ENCODE measurements at places on chromosomes 16 and 17. TPM values are rescaled to one million over a fixed set of nuclear protein-coding genes. Genes with fewer than 3 reads are reported as not detected.

DNA sequence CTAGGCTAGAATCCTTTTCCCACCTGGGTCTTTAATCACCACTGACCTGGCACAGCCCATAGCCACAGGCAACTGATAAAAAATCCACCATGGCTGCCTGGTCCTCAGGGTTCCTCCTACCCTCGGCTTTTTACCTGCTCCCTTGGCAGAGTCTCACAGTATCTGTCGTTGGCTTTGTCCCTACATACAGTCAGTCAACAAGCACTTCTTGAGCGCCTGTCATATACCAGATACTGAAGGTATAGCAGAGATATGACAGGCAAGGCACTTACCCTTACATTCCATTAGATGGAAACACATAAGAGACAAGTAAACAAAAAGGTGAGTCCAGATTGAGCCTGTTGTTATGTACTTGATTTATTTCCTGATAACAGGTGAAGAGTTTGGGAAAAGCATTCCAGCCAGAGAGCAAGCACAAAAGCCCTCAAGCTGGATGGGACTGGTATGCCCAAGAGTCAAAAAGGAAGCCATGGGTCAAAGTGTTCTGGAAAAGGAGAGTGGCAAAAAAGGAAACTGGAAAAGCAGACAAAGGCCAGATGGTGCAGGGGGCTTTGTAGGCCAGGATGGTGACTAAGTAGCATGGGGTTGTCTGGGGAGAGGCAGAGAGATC is 247.0 kb downstream of the CHD9NB start:
- no peak for DNase-seq

GRCh38 chr17:74304184-74304583 is 21.8 kb upstream of the KIF19 start:
- no peak for DNase-seq

GRCh38 chr16:72876221-72876620 is 171.7 kb downstream of the ZFHX3 start:
- no peak for DNase-seq

GRCh38 chr17:18146259-18146658 is 37.4 kb upstream of the ALKBH5 start:
- DNase-seq = no peak

DNA sequence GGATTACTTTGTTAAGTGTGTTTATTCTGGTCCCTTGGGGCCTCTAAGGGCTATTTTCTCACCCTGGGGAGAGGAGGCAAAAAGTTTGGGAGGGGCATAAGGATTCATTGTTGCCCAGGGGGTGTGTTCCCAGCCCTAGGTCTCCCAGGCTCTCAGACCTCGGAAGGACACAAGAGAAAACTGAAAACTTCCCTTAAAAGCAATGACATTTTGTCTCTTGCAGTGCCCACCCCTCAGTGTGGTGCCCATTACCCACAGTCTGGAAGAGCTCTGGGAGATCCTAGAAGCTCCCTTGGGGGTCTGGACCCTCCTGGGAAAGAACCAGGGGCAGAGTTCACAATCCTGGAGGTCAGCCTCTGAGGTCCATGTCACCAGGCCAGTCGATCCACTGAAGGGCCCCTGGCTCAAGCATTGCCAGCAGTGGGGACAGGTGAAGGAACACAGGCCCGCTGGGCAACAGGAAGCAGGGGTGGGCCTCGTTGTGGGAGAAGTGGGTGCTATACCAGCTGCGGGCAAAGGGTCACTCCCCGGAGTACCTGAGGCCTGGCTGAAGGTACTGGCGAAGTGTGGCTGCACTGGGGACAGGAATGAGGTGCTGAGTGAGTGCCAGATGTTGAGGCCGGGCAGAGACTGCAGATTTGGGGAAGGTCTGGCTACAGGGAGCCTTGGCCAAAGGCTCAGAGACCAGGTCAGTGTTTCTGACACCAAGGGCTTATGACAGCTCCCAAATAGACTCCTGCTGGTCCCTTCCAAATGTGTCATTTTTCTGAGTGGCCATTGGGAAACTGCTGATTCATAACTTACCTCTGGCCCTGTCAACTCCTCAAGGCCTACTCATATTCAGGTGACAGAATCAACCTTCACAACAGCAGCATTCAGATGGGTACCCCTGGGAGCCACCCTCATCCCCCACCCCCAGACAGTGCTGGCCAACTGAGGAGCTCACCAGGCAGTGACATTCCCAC is 4.6 kb upstream of the ZNF747 start:
- no peak for DNase-seq

DNA sequence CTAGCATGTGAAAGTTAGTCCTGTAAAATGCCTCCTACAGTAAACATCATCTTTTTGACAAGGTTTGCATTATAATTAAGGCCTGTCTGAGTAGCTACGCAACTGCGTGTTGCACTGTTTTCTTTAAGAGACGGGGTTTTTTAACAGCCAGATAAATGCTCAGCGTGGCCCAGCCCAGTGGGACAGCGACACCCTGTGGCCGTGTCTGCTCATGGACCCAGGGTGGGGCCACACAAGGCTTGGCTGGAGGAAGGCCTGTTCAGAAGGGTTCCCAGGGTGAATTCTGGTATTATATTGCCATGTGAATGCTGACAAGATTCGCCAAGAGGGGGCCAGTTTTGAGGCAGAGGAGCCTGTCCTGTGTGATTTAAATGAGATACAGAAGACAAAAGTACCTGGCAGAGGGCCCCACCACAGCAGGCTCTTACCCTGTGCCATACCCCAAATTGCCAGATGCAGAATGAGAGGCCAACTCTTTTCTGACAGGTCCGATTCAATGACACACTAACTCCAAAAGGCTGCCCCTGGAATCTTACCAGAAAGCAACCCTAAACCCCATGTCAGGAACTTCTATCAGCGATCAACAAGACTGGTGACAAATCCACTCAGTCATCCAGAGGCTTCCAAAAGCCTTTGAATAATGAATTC is 65.9 kb upstream of the IRX6 start:
- DNase-seq = peak; percentile 76

- DNase-seq = no peak
These were observed 13.5 kb upstream of the SMIM5 start for GRCh38 chr17:75619506-75620431.

DNA sequence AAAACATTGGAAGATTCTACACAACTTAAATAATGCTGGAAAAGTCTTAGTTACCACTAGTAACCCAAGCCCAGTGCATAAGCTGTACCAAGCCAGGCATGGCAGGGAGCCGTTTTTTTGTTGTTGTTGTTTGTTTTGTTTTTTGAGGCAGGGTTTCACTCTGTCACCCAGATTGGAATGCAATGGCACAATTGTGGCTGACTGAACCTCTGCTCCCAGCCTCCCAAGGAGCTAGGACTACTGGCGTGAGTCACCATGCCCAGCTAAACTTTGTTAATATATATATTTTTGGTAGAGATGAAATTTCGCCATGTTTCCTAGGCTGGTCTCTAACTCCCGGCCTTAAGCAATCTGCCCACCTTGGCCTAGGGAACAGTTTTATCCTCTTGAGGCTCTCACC is 564 bp upstream of the TMIGD1 start:
- DNase-seq = no peak

GRCh38 chr17:8152112-8152775 is at the start of gene PER1:
Gene PER1, minus strand, starts transcription at chr17:8152404. Its CDS starts 1,698 bp downstream, at chr17:8150706.
- peak; percentile 96 for DNase-seq

GRCh38 chr17:82780971-82781893 is 29.4 kb downstream of the TBCD start:
- no peak for DNase-seq

GRCh38 chr16:66425651-66426050 is 1.4 kb upstream of the BEAN1 start:
- DNase-seq = no peak

DNA sequence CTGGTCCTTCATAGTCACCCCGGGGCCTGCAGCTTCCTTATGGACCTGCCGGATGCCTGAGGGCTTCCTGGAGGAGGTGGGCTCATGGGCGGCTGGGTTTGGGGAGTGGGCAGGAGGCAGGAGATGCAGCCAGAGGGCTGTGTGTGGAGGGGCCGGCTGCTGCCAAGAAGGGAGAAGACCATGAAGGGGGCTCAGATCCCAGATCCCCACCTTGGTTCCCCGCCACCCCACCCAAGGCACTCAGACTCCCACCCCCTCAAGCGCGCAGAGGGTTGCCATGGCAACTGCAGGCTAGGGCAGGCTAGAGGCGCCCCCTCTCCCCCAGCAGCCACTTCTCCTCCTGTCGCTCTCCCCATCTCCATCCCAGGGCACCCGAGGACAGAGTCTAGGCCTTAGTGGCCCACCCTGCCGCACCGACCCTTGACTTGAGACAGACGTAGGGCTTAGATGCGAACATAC is 104.5 kb downstream of the CRLF3 start:
- DNase-seq = peak; percentile 51

GRCh38 chr17:46874906-46875305 is 23.5 kb downstream of the WNT9B start:
- no peak for DNase-seq

- no peak for DNase-seq
These were observed 19.1 kb upstream of the ALDH3A2 start for GRCh38 chr17:19629449-19629848.

- DNase-seq = no peak
These were observed 54.3 kb upstream of the CNTNAP4 start for GRCh38 chr16:76222853-76223252.

GRCh38 chr17:27651411-27652345 is 20.7 kb downstream of the LGALS9 start:
- peak; percentile 88 for DNase-seq

DNA sequence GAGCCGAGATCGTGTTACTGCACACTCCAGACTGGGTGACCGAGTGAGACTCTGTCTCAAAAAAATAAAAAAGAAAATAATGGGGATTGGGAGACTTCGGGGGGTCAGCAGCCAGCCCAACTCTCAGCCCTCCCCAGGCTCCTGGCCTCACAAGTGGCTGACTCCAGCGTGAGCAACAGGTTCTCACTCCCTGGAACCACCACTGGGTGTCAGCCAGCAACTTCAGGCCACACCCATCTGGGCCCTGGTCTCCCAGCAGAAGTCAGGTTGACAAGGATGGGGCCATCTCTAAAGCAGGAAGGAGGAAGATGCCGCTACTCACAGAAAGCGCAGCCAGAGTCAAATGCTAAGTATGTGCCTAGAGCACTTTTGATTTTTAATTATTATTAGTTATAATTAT is 139.4 kb downstream of the C16orf78 start:
- peak; percentile 41 for DNase-seq

- DNase-seq = no peak
These were observed 114.3 kb downstream of the MGAT5B start for GRCh38 chr17:76982408-76983074.

DNA sequence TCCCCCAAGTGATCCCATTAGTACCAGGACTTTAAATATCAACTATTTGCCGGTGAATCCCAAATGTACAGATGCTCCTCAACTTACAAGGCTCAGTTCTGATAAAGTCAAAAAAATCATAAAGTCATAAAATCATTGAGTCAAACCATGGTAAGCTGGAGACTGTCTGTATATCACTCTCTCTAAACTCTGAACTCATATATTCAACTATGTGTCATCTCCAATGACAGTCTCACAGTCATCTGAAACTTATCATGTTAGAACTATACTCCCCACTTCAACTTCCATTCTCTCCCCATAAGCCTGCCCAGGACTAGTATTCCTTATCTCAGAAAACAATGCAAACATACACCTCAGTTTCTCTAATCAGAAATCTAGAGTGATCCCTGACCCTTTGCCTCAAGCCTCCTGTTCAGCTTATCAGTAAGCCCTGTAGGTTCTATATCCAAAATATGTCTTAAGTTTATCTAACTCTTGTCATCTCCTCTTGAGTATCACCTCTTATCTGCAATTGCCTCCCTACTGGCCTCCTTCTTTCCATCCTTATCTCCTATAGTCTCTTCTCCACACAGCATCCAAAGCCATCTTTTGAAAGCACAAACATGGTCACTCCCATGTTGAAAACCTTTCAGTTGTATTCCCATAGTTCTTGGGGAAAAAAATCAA is 55.0 kb downstream of the SSH2 start:
- DNase-seq = no peak

GRCh38 chr17:46151762-46152161 is 41.5 kb downstream of the KANSL1 start:
- no peak for DNase-seq

DNA sequence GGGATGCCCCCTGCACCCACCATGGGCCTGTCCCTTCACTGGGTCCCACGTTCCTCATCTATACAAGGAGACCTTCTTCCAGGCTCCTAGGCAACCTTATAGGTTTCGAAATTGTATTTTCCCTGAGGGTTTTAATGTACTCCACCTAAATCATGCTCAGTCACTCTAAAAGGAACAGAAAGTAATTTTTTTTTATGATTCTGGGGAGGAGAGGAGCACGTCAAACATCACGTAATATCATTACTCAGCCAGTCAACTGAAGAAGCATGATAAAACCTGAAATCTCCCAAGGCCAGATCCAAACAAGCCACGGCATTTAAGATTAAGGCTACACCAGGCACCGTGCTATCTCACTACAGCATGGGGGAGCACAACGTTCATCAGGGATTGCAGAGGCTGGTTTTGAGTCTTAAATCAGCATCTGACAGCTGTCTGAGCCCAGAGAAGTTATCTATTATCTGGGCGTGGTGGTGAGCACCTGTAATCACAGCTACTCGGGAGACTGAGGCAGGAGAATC is 3.9 kb upstream of the TMEM114 start:
- DNase-seq = no peak

DNA sequence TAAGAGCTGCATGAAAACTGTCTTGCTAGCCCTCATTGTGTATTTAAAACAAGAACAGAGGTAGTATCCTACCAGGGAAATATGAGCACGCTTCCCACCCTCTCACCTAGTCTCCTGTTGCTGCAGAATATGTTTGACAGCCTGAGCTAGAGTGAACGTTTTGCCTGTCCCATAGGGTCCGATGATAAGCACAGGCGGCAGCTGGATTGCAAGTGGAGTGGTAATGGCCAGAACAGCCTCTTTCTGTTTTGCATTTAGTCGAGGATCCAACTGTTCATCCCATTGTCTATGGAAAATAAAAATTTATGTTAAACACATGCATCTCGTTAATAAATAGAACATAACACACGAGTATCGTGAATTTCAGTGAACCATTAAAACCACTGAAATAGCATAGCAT is 84.2 kb downstream of the HELZ start:
- no peak for DNase-seq

GRCh38 chr17:75530837-75531720 is 5.6 kb downstream of the LLGL2 start:
- DNase-seq = no peak

DNA sequence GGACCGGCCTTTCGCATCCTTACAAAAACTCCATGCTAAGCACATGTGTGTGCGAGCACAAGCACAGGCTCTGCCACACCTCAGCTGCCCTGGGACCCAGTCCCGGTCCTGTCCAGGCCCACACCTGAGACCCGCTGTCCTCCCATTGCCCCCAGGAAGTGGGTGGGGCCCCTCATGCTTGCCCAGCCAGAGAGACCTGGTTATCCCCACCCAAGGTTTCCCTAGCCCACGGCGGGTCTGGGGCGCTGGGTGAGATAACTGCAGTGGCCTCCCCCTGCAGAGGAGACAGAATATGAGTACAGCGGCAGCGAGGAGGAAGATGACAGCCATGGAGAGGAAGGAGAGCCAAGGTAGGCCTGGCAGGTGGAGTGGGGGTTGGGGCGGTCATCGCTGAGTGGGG is 12.5 kb upstream of the C17orf107 start:
- no peak for DNase-seq

The LPO gene
- polyA plus RNA-seq = 0.06 TPM

The TEKT1 gene
- polyA plus RNA-seq = not detected

The MILR1 gene
- 15.6 TPM for polyA plus RNA-seq

The NPIPA5 gene
- 23.6 TPM for polyA plus RNA-seq

The SULT1A4 gene
- polyA plus RNA-seq = 13.4 TPM

The TBC1D3H gene
- polyA plus RNA-seq = not detected

The CIBAR2 gene
- polyA plus RNA-seq = 0.30 TPM

The SCGB1C2 gene
- not detected for polyA plus RNA-seq

The DNAH3 gene
- not detected for polyA plus RNA-seq

The PDILT gene
- not detected for polyA plus RNA-seq

The KRT32 gene
- polyA plus RNA-seq = not detected
